T-helper 1 cell treated with Interleukin-12 subunit alpha and Interleukin-12 subunit beta and Interleukin-4 antibody, amounts not matched to agents 30 ng/mL and 1 ng/mL, for 36 hours (primary cell): ENCODE measurements at places on chromosomes 5 and 9. TPM values are rescaled to one million over a fixed set of nuclear protein-coding genes. Genes with fewer than 3 reads are reported as not detected.

Gene GPR151
- total RNA-seq, result not detected in 2 replicates

Gene OR1N2
- total RNA-seq, result not detected in 2 replicates

Gene SLC2A8
- 7.1 and 7.4 TPM in 2 replicates for total RNA-seq

Gene GPSM1
- total RNA-seq, result 5.9 and 6.1 TPM in 2 replicates

Gene DIPK1B
- 0.29 and 0.37 TPM in 2 replicates for total RNA-seq
